ENCODE measurements at places on chromosomes 5 and 9.

GRCh38 chr5:600886-601541, 11.1 kb upstream of the CEP72 start:
- DNase-seq, result no peak

GRCh38 chr9:130665431-130666392, 1.3 kb downstream of the PRDM12 start:
- DNase-seq, result no peak

- no peak for DNase-seq
Measured at GRCh38 chr5:40080191-40080590, 599.5 kb upstream of the PTGER4 start.

GRCh38 chr5:21398511-21398910, 1410.5 kb upstream of the CDH18 start:
- no peak for DNase-seq

Measured in MM.1S (cell line).